ENCODE measurements at places on chromosomes 7 and 10. TPM values are rescaled to one million over a fixed set of nuclear protein-coding genes. Genes with fewer than 3 reads are reported as not detected.

The FAM237B gene
- not detected for total RNA-seq

The SAMD9 gene
- total RNA-seq, result 1.4 TPM

The GPAM gene
- 4.9 TPM for total RNA-seq

The PIP gene
- total RNA-seq, result 1,497 TPM

The MEIG1 gene
- total RNA-seq, result not detected

- DNase-seq, result peak; percentile 74
These were observed 604.9 kb downstream of the LRMDA start for GRCh38 chr10:76036111-76036940.

DNA sequence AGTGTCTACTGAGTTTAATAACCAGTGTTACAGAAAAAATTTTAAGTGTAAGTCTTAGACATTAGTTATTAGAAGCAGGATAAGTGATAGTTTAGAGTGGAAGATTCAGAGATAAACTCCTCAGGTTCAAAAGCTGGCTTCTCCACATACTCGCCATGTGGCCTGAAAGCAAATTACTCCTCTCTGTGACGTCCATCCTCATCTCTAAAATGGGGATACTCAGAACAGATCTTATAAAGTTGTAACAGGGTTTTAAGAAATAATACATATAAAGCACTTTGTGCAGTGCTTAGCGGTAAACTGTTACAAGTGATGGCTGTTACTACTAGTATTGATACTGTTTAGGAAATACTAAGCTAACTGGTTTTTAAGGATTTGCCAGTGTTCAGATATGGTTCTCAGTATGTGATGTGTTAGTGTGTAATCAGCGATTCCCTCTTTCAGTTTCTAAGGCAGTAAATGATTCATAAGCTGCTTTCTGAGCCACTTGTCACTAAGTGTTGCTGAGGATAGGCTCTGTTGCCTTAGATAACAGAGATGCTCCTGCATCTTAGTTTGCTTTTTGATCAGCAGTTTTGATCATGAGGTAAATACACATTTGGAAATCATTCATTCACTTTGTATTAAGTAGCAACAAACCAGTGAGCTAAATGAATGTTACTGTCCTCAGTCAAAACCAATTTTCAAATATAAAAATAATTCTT lies 58.7 kb downstream of the CYP51A1 start:
- DNase-seq, result no peak

GRCh38 chr10:20975236-20975635 lies 78.1 kb upstream of the NEBL start:
- no peak for DNase-seq

- no peak for DNase-seq
These were observed 11.7 kb upstream of the KIAA1217 start for GRCh38 chr10:24197263-24197662.

DNA sequence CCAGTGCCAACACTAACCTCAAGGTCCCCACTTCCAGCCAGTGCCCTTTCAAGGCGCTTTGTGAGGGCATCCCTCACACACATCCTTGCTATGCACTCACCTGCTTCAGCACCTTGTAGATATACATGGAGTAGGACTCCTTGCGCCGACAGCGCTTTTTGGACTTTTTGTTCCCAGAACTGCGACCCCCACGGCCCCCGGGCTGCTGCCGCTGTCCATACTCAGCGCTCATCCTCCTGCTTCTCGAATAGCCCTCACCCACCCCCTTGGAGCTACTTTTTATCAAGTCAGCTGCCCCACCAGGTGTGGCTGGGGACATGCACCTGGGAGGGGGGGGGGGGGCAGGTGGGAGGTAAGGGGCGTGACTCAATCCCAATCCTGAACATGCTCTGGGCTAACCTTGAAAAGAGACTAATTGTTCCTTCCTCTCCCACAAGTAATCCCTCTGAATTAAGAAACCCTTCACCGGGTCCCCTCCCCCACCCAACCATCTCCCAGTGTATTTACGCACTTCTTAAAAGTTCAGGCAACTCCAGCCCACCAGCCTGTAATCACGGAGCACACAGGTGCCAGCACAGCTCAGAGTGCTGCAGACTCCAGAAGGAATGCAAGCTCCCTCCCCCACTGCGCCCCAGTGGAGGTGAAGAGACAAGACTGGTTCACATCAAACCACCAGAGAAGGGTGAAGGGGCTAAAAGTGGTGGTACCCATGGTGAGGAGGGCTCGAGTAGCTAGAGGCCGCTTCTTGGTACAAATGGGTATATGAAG lies at the start of gene H2BK1:
H2BK1 (minus strand) TSS at position 402 of the 768 bp plus-strand sequence; CDS start at position 232, 170 bp downstream.
- no peak for DNase-seq

DNA sequence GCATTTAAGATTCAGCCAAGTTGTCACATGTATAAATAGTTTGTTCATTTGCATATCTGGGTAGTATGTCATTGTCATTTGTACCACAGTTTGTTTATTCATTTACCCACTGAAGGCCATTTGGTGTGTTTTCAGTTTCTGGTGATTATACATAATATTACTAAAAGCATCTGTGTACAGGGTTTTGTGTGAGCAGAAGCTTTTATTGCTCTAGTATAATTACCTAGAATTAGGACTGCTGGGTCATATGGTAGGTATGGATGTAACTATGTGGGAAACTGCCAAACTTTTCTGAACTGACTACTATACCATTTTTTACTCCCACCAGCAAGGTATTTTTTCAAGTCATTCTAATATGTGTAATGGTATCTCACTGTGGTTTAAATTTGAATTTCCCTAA lies 584.0 kb upstream of the GHITM start:
- no peak for DNase-seq

GRCh38 chr7:30424506-30424905 lies 54.1 kb downstream of the NOD1 start:
- DNase-seq, result no peak

DNA sequence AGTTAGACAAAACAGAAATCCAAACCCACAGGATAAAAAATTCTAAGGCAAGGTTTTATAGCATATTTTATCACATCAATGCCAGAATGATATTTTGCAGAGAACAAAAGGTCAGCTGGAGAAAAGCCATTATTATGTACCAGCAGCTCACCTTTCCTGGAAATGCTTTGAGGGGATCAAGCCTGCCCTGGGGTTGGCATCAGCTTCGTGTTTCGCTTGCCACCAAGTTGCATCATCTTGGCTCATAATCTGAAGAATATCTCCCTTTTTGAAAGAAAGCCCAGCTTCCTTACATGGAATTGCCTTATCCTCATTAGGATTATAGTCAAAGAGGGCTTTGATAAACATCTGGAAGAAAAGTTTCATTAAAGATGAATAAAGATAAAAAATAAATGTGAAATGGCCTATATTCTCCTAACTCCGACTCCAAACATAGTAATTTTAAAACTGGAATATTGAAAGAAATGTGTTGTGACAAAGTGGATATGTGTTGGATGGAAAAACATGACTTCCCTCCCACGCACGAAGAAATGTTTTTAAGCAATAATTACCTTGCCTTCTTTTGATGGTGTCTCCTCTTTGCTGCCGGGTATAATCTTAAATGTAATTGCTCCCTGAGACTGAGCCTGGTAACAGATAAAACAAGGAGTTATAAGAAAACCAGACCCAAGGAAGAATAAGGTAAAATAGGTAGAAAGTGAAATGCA lies 121.3 kb upstream of the ODAD2 start:
- DNase-seq, result no peak

DNA sequence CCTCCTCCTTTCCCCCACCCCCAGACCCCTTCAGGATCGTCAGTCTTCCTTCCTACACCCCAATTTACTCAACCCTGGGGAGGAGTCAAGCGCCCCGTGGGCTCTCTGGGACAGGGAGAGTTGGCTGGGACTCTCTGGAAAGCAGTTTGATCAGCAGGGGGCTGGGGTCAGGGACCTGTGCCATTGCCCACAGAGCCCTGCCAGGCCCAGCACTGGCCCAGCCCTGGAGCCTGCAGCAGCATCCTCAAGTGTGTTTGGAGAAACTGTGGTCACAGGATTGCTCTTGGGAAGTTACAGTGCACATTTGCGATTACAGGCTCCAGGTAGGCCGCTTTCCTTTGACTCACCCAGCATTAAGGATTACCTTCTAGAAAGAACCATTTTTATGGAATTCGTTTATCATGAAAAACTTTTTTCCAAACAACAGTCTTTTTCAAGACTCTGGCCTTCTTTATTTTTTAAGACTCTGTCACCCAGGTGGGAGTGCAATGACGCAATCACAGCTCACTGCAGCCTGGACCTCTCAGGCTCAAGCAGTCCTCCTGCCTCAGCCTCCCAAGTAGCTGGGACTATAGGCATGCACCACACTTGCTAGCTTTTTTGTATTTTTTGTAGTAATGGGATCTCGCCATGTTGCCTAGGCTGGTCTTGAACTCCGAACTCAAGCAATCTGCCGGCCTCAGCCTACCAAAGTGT lies 50.7 kb downstream of the CHST3 start:
- DNase-seq, result no peak

- no peak for DNase-seq
These were observed 7.7 kb upstream of the TRA2A start for GRCh38 chr7:23539494-23539907.

DNA sequence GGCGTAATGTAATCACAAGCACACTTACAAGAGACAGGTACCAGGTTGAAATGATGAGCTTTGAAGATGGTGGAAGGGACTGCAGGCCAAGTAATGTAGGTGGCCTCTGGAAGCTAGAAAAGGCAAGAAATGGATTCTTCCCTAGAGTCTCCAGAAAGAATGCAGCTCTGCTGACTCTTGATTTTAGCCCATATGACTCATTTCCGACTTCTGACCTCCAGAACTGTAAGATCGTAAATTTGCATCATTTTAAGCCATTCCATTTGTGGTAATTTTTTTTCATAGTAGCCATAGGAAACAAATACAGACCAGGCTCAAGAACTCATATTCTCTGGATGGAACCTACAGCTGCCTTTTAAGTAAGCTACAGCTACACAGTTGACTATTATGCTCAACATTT lies 315.5 kb downstream of the MAGI2 start:
- no peak for DNase-seq

- no peak for DNase-seq
These were observed 40.4 kb downstream of the AP5Z1 start for GRCh38 chr7:4815609-4816418.

DNA sequence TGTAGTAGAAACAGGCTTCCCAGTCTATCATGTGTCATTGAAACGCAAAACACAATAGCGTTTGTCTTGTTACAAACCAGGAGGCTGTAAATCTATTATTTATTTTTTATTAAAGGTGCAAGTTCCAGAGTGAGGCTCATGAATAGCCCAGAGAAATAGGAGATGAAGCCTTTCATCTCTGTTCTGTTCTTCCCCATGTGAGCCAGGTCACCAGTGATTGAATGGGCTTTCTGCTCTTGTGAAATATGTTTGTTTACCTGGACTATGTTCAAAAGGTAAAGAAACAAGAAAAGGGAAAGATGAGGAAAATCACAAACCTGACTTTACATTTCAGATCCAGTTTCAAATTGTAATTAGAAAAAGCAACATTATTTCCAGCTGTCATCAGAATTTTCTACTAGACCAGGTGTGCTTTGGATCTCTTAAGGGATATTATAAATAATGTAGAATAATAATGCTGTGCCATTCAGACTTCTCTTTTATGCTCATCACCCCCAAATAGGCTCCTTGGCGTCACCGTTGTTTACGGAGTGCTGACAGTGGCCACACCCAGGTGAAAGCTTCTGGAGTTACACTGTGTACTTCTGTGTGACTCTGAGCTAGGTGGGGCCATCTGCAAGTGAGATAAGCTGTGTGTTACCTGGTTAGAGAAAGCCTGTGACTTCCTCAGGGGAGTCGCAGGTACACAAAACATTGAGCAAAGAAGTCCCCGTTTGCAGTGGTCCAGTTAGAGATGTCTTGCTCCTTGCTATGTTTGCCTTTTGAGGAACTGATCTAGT lies 274.9 kb downstream of the SDK1 start:
- DNase-seq, result no peak

DNA sequence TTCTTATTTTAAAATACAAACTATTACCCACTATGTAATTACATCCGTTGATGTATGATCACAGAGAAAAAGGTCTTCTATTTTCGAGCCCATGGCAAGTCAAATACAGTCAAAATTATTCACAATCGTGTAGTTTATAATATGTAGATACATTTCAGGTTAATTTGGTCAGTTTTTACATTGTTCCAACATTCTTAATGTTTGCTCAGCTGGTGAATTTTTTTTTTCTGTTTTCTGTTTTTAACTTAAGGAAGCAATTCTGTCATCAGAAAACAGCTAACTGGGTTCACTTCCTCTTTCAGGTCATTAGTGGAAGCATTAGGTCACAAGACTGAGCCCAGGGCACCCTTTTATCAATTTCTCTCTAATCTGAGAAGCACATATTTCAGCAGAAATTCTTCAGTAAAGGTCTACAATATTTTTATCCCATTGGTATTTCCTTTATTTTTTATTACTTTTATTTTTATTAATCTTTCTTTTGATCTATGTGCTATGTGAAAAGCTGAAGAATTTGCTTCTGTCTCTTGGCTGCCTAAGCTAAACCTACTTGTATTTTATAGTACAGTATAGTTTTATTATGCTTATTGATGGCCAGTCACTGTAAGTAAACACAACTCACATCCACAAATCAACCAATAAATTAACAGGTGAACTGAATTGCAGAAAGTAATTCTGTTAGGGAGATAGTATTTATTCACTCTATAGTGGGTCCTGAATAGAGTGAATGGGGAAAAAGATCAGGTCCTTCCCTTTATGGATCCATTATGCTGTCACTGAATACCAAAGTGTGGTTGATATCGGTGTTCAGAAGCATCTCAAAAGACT lies 84.6 kb downstream of the ICA1 start:
- no peak for DNase-seq

All from lower leg skin (tissue), 4 donors.